AG04450 (cell line): ENCODE measurements at places on chromosomes 7 and 10. TPM values are rescaled to one million over a fixed set of nuclear protein-coding genes. Genes with fewer than 3 reads are reported as not detected.

Gene ADGRA1
- polyA plus RNA-seq = not detected in 2 replicates

Gene RBP4
- polyA plus RNA-seq = not detected in 2 replicates

Gene CYP3A5
- polyA plus RNA-seq = 0.21 and 0.31 TPM in 2 replicates

Gene SPDYE11
- polyA plus RNA-seq = 0.06 and 0.07 TPM in 2 replicates

Gene NUDT13
- polyA plus RNA-seq = 1.4 TPM in 2 replicates

Gene GRM8
- polyA plus RNA-seq = not detected in 2 replicates

Gene SDK1
- polyA plus RNA-seq = 2.2 and 3.3 TPM in 2 replicates

Gene PARD3
- 34.4 and 43.1 TPM in 2 replicates for polyA plus RNA-seq

Gene FXYD4
- polyA plus RNA-seq = not detected in 2 replicates

Gene PIP
- not detected in 2 replicates for polyA plus RNA-seq

Gene CAMK2B
- 0.12 TPM in 1 of 2 replicates, not detected in the other for polyA plus RNA-seq

Gene PTPN12
- 41.4 and 45.3 TPM in 2 replicates for polyA plus RNA-seq

Gene EPO
- not detected in 2 replicates for polyA plus RNA-seq

Gene PHKG1
- 0.20 and 0.26 TPM in 2 replicates for polyA plus RNA-seq

Gene TAC1
- polyA plus RNA-seq = not detected in 2 replicates

Gene AGR2
- 0.17 and 0.60 TPM in 2 replicates for polyA plus RNA-seq

Gene ANKRD22
- polyA plus RNA-seq = 0.05 TPM in 1 of 2 replicates, not detected in the other

Gene CALHM3
- not detected in 2 replicates for polyA plus RNA-seq

Gene PDGFA
- 2.0 and 2.2 TPM in 2 replicates for polyA plus RNA-seq

Gene GIMAP7
- polyA plus RNA-seq = not detected in 2 replicates

Gene GNGT1
- polyA plus RNA-seq = not detected in 2 replicates

Gene CADPS2
- 0.35 and 0.41 TPM in 2 replicates for polyA plus RNA-seq

Gene UNC5B
- polyA plus RNA-seq = 8.1 and 10.2 TPM in 2 replicates

Gene WNT8B
- not detected in 2 replicates for polyA plus RNA-seq

Gene TMEM236
- polyA plus RNA-seq = 0.01 and 0.02 TPM in 2 replicates

Gene PTPRN2
- 0.02 and 0.04 TPM in 2 replicates for polyA plus RNA-seq

Gene PANK1
- polyA plus RNA-seq = 6.9 and 9.2 TPM in 2 replicates

Gene INA
- polyA plus RNA-seq = 5.2 and 6.6 TPM in 2 replicates

Gene RTKN2
- polyA plus RNA-seq = 1.0 and 1.4 TPM in 2 replicates

Gene PTF1A
- polyA plus RNA-seq = not detected in 2 replicates

Gene UNCX
- polyA plus RNA-seq = not detected in 2 replicates

Gene PBLD
- 1.2 and 1.4 TPM in 2 replicates for polyA plus RNA-seq

Gene ZNF479
- polyA plus RNA-seq = not detected in 2 replicates

Gene FRA10AC1
- polyA plus RNA-seq = 7.0 and 12.1 TPM in 2 replicates

Gene CYP3A7
- polyA plus RNA-seq = 0.17 and 0.36 TPM in 2 replicates

Gene TAS2R39
- polyA plus RNA-seq = not detected in 2 replicates

Gene NEURL1
- polyA plus RNA-seq = 0.67 and 0.82 TPM in 2 replicates

Gene SORCS1
- polyA plus RNA-seq = 0.02 and 0.05 TPM in 2 replicates

Gene FBXL13
- 0.79 and 0.95 TPM in 2 replicates for polyA plus RNA-seq

Gene TACC2
- polyA plus RNA-seq = 16.8 and 19.4 TPM in 2 replicates
